ENCODE measurements at places on chromosomes 2 and 18. TPM values are rescaled to one million over a fixed set of nuclear protein-coding genes. Genes with fewer than 3 reads are reported as not detected.

Gene MAL
- total RNA-seq, result not detected

Gene RGPD3
- total RNA-seq, result 0.20 TPM

Gene POTEC
- not detected for total RNA-seq

Gene TCF23
- total RNA-seq, result not detected

Gene STEAP3
- total RNA-seq, result 32.7 TPM

Gene DNAH7
- 0.59 TPM for total RNA-seq

Gene SF3B1
- total RNA-seq, result 162 TPM

Gene EGR4
- total RNA-seq, result 0.43 TPM

Gene TTR
- not detected for total RNA-seq

All from A549 treated with ZK216348 at 1 μM for 4 hours (cell line).